ENCODE measurements at places on chromosomes 6 and 20. TPM values are rescaled to one million over a fixed set of nuclear protein-coding genes. Genes with fewer than 3 reads are reported as not detected.

GRCh38 chr6:138115877-138116660 is 8.8 kb upstream of the PERP start:
- peak; percentile 44 for DNase-seq

DNA sequence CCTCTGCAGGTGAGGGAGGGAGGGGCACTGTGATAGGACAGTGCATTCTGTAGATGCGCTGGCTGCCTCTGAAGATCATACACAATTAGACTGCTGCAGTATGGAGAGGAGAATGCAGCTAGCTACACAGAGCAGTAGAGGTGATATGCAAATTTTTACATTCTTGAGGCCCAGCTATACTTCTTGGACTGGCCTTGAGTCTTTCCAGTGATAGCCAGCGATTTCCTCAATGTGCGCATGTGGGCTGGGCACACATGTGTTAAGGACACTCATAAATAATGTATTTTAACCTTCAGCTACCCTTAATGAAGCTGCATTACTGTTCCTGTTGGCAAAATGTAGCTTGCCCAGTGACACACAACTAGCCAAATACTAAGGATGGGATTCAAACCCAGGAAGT is 19.0 kb downstream of the TTPAL start:
- DNase-seq: no peak

DNA sequence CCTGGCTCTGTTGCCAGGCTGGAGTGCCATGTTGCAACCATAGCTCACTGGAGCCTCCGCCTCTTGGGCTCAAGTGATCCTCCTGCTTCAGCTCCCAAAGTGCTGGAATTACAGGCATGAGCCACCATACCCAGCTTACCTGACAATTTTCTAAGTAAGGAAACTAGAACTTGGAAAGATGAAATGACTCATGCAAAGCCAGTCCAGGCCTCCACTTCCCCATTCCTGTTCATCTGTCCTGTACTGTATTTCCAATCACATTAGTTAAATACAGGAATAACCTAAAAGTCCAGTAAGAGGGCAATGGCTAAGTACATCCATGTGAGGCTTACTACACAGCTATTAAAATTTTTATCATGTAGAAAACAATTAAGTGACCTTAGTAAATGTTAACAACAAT is 8.3 kb upstream of the ADGB start:
- DNase-seq: no peak

DNA sequence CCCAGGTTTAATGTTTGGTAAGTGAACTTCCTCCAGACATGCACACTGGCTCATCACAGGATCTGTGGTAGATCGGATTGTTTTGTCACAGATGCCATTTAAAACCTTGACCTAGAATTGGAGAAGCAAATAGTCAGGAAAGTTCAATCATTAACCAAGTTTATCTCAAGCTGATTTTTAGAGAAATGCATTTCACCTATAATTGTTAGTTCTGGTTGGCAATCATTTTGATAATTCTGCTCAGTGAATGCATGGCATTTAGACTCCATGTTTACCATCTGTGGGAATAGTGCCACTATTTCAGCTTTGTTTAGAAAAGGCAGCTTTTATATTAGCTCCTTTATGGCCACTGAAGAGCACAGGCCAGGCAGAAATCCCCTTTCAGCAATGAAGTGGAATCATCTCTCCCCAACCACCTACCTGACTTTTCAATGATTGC is 73.9 kb upstream of the IPCEF1 start:
- no peak for DNase-seq

- DNase-seq: no peak
These were observed 47.3 kb downstream of the RNF217 start for GRCh38 chr6:125009578-125009977.

DNA sequence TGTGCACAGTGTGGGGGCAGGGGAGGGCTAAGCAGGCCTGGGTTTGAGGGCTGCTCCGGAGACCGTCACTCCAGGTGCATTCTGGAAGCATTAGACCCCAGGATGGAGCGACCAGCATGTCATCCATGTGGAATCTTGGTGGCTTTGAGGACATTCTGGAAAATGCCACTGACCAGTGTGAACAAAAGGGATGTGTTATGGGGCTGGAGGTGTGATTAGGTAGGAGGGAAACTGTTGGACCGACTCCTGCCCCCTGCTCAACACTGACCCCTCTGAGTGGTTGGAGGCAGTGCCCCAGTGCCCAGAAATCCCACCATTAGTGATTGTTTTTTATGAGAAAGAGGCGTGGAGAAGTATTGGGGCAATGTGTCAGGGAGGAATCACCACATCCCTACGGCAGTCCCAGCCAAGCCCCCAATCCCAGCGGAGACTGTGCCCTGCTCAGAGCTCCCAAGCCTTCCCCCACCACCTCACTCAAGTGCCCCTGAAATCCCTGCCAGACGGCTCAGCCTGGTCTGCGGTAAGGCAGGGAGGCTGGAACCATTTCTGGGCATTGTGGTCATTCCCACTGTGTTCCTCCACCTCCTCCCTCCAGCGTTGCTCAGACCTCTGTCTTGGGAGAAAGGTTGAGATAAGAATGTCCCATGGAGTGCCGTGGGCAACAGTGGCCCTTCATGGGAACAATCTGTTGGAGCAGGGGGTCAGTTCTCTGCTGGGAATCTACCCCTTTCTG is 44.0 kb upstream of the TTPAL start:
- DNase-seq: no peak

DNA sequence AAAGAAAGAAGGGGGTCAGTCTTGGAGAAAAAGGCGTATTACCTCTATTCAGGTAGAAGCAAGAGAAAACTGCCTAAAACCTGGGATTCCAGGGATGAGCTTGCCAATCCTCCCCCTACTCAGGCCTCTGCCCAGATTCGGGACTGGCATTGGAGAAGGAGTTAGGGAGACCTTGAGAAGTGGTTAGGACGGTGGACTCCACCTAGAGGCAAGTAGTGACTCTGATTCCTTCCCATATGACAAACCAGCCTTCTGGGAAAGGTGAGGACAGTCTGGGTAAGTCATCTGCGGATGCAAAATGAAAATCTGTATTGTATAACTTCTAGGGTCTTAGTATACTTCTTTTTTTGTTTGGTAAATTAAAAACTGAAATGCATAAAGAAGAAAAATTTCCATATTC is 43.8 kb downstream of the SLX4IP start:
- DNase-seq: no peak

DNA sequence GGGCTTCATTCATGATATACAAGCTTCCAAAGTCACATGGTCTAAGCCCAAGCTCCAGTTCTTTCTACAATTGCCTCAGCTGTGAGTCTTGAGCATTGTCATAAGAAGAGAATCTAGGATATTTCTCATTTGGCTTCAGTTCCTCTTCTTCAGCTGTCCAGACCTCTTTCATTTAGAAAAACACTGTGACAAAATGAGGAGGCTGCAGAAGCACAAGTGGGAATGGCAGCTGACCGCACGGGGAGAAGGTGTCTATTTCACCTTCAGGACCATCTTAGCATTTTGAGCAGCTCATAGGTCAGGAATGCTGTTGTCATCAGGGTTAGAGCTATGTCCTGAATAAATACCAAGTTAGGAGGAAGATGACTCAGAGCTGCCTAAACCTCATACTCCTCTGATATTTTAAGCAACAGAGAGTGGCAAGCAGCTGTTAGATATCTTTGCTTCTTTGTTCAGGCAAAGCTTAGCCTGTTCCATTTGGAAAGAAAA is 390.1 kb upstream of the CITED2 start:
- peak; percentile 86 for DNase-seq

Gene TFAP2B
- polyA plus RNA-seq: not detected

Gene SNAP91
- not detected for polyA plus RNA-seq

Gene ULBP1
- 1.3 TPM for polyA plus RNA-seq

Gene PKIB
- polyA plus RNA-seq: 4.7 TPM

Gene SLC22A3
- 0.52 TPM for polyA plus RNA-seq

Gene C6orf15
- polyA plus RNA-seq: 0.24 TPM

Gene PPP1R14C
- polyA plus RNA-seq: 32.2 TPM

Gene ARMH2
- not detected for polyA plus RNA-seq

Measured in mammary epithelial cell (primary cell).